Prostate gland (tissue), 2 donors: ENCODE measurements at places on chromosomes 4 and X. TPM values are rescaled to one million over a fixed set of nuclear protein-coding genes. Genes with fewer than 3 reads are reported as not detected.

- DNase-seq, result no peak
Observed at GRCh38 chr4:95660719-95661118, 111.9 kb upstream of the UNC5C start.

- DNase-seq, result no peak
Observed at GRCh38 chrX:13759152-13759718, 24.7 kb downstream of the OFD1 start.

KIT gene
- 4.2 TPM for total RNA-seq

DNA sequence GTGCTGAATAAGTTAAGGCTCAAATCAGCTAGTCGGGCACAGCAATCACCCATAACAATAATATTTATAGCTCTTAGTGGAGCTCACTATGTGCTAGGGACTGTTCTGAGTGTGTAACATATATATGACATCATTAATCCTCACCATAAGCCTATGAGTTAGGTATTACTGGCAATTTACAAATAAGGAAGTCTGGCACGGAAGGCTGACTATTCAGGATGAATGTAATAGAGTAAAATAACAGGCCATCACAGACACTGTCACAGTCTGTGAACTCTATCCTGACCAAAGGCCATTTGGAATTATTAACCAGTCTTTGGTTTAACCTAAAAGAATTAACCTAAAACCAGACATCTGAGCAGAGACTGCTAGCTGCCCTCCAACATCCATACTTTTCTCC, 119.3 kb downstream of the C4orf51 start:
- no peak for DNase-seq

DNA sequence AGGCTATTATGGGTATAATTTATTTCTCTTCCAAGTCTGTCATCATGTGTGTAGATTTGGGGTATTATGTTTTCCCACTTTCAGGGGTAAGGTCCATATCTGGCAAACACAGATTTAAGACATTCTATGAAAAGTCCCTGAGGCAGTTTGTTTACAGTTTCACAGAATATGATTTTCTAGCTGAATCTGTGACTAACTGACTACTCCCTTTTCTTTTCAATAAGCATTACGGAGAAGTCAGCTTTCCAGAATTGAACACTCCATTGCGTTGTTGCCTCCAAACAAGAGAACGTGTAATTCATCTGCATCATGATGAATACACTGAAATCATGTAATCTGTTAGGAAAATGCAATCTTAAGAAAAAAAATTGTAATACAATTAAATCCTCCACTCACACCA, 226.7 kb upstream of the SFRP2 start:
- no peak for DNase-seq

DNA sequence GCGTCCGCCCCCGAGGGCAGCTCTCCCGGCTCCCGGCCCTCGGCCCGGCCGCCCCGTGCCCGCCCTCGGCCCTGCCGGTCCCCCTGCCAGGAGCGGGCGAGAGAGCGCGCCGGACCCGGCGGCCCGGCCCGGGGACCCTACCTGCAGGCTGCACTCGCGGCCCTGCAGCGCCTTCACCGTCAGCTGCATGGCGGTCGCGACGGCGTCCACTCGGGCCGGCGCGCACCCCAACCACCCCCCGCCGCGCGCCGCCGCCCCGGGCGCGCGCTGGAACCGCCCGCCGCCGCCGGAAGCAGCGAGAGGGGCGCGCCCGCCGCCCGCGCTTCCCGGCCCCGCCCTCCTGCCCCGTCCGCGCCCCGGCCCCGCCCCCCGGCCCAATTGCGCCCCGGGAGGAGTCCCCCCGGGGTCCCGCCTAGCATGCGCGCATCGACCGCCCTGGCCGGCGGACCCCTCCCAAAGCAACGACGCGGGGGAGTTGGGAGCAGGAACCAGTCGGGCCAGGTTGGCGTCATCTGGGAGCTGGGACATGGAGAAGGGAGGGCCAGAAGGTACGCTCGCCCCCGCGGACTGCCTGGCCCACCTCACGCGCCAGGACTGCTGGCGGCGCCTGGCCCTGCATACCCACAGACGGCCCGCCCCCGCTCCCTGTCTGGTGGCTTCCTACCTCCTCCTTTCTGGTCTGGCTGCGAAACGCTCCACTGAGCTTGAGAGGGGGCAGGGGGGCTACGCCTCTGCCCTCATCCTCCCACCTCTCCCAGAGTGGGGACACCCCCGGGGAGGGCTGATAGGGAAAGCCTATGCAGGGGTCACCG, at the start of gene UBL4A:
Gene UBL4A (minus strand): TSS at position 220 of the 812 bp plus-strand sequence. CDS start 31 bp downstream, at position 189.
- peak; percentile 66 for DNase-seq

DNA sequence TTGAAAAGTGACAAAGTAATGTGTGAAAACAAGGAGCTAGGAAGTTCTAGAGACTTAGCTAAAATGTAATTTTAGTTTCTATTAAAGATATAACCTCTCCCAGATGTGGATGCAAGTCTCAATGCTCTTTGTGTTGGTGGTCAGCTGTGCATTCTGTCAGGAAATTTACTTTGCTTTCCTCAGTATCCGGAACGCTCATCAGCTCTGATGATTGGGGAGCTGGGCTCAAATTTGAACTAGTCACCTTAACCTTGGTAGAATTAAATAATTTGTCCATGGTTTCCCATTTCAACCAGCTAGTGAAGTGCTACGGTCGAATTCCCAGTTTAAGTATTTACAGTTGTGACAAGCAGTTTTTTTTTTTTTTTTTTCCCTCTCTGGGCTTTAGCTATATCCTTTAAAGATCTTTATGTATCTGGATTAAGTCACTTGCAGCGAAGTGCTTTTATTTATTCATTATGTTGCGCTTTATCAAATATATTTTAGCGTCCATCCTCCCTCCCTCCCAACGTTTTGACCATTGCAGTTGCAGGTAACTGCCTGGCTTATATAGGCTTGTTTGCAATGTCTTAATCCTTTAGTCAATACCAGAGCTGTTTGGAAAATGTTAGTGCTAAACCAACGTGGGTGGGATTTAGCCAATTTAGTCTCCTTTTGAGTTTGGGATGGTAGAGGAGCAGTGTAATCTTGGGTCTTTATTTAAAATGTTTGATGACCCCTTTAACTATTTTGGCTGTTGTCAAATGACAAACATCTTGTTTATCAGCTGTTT, 2.1 kb downstream of the OGT start:
- no peak for DNase-seq
